ENCODE measurements at places on chromosomes 11 and 22. TPM values are rescaled to one million over a fixed set of nuclear protein-coding genes. Genes with fewer than 3 reads are reported as not detected.

DNA sequence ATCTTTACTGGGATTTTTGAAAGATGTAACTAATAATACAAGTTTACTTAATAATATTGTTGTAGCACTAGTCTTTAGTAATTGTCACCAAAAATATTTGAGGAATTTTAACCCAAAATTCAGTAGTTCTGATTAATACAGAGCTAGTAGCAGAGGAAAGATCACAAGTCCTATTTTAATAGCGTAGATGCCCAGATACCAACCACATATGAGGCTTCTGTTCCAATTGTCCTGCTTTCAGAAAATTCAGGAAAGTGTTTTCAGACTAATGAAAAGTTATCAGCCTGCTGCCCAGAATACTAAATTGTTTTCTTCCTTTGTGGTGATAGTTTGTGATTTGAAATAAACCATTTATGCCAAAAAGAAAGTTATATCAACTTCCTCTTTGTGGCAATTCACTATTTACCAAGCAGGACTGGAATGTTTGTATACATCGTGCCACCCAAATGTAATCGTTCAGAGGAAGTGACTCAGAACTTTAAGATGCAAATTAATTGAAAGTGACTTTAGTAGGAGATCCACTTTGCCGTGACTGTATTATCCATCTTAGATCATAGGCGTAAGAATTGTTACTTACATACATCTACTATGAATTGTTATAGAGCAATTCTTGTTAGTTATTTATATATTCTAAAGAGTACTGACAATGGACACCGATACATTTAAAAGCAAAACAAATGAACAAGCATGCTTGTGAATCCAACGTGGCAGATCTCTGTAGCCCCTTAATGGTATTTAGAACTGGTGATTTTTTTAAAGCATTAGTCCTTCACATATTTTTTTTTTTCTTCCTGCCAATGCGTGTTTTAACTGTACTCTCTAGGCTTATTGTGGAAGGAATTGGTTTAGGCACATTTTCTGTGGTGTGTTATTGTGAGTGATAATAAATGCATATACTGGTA is 231.0 kb downstream of the DDX10 start:
- H3K4me1 ChIP-seq: peaks cover 26% of the 10 kb centered on the region
- H3K27ac ChIP-seq: no peak overlapping the region
- H3K36me3 ChIP-seq: peaks cover 6% of the 10 kb centered on the region
- peak; percentile 78 for DNase-seq
- H3K4me3 ChIP-seq: peak overlapping the region; percentile 7
- H3K27me3 ChIP-seq: no peaks in the 10 kb centered on the region

DNA sequence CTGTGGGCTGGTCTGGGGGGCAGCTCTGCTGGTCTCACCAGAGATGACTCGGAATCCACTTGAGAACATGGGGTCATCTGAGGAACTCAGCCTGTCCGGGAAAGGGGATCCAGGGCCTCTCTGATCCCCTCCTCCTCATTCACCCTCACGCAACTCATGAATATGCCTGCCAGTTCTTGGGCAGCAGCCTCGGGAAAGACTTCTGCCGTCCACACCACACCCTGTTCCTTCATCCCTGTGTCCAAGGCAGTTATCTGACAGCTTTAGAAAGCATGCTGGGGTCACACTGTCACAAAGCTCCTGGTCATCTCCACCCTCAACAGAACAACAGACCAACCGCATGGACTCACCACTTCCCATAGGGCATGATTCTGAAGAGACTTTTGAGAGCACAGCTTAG is 88.3 kb downstream of the AMOTL1 start:
- H3K36me3 ChIP-seq: no peaks in the 10 kb centered on the region
- H3K27me3 ChIP-seq: no peaks in the 10 kb centered on the region
- DNase-seq: no peak
- H3K4me3 ChIP-seq: no peak overlapping the region
- peaks cover 31% of the 10 kb centered on the region for H3K4me1 ChIP-seq
- H3K27ac ChIP-seq: no peak overlapping the region

- H3K36me3 ChIP-seq: no peaks in the 10 kb centered on the region
- DNase-seq: no peak
- peaks cover 4% of the 10 kb centered on the region for H3K4me1 ChIP-seq
- no peak overlapping the region for H3K27ac ChIP-seq
- peaks cover 10% of the 10 kb centered on the region for H3K27me3 ChIP-seq
- no peak overlapping the region for H3K4me3 ChIP-seq
These were observed 144.6 kb downstream of the CCDC81 start for GRCh38 chr11:86519064-86519911.

DNA sequence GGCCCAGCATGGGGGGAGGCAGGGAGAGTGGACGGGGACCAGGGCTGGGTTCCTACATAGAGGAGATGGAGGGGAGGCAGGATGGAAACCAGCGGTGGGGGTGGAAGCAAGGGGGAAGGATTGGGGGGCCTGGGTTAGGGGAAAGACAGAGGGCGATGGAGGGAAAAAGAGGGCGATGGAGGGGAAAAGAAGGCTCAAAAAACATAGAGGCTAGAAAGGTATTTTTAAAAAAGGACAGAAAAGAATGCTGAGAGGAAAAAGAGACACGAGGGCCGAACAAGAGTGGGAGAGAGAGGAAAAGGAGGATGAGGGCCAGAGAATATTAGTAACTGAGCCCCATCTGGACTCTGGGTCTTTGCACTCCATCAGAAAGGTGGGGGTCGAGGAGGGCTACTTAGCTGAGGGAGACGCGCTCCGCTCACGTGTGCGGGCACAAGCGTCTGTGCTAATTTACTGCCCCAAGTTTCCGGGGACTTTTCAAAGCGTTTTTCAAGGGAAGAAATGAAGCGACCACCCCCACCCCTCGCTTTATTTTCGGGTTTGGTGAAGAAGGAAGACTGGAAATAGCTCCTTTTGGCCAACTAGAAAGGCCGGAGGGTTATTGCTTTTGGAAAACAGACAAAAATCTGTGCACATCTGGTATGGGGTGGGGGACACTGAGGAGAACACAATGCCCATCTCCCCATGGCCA is 14.5 kb downstream of the PAX6 start:
- peaks cover 5% of the 10 kb centered on the region for H3K4me1 ChIP-seq
- H3K27me3 ChIP-seq: no peaks in the 10 kb centered on the region
- H3K27ac ChIP-seq: no peak overlapping the region
- DNase-seq: no peak
- H3K36me3 ChIP-seq: no peaks in the 10 kb centered on the region

WNT7B gene
- not detected for total RNA-seq

CAPN1 gene
- 115 TPM for total RNA-seq

Measured in Karpas-422 (cell line).